Activated T-helper 2 cell treated with anti-CD3 and anti-CD28 coated beads, Interferon-gamma antibody, Interleukin-2, Interleukin-4, amounts not matched to agents 10 μg/mL and 5 μg/mL and 100 μg/mL, durations not matched to agents 14 hours and 24 hours and 36 hours (primary cell): ENCODE measurements at places on chromosomes 12 and 14. TPM values are rescaled to one million over a fixed set of nuclear protein-coding genes. Genes with fewer than 3 reads are reported as not detected.

DNA sequence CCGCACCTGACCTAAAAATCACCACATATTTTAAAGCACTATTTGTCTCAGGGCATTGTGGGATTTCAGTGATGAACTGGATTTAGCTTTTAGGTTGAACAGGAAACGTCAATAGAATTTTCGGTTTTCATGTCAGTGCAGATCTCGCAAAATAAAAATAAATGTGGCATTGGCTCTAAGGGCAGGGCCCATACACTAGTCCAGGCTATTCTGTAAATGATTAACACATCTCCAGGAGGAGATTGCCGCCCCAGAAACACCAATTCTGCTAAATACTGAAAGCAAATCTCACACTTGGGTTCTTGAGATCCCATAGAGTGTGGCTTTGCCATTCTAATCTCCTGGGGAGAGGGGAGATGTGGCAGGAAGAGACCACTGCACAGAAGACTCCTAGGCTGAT lies 1494.0 kb upstream of the TMEM132C start:
- DNase-seq: no peak

DNA sequence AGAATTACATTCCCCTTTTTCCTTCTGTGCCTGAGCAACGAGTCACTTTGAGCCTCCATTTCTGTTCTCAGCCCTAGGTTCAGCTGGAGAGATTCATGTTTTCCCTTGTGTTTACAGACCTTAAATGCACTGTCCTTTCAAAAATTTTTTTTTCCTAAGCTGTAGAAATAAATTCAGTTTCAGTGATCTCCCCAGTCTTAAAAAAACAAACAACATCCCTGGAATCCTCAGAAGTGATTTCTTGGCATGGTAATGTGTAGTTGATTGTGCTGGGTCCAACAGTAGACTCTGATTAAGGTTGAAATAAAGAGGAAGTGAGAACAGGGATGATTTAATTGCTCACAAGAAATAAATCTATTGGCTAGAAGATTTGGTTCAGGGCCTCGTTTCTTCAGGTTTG lies 89.3 kb downstream of the NTN4 start:
- DNase-seq: no peak

DNA sequence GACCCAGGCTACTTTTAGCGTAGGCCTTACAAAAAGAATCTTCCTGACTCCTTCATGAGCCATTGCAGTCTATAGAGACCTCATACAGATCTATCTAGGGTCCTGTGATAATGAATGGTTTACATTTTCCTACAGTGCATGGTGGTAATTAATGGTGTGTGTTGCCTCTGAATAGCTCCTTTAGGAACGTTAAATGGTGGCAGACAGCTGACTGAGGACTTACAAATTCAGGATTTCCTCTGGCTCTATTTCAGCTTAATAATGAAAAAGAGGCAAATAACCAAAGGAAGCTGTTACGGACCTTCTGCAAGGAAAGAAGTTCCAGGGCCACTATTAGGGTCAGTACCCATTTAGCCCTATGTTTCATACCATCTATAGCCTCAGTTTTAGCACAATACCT lies 5.1 kb downstream of the IKBIP start:
- DNase-seq: no peak

DNA sequence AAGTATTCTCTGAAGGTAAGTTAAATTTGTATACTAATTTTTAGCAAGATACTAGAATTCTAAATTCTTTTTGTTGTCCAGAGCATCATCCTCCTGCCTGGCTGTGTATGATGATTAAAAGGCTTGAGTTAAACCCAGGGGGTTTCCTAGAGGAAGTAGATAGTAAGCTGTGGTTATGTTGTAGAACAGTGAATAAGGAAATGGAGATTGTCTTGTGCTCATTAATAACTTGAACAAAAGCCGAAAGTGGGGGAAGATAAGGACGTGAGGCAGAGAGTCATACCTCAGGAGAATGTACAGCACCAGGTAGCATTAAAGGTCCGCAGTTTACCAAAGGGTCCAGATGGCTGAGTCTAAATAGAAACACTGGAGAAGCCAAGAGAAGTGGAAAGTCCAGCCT lies 42.0 kb downstream of the CKB start:
- DNase-seq: no peak

The ZNF891 gene
- total RNA-seq: 2.0 and 2.3 TPM in 2 replicates

The TPPP2 gene
- total RNA-seq: not detected in 2 replicates

The GRIP1 gene
- not detected in 2 replicates for total RNA-seq

The DAD1 gene
- total RNA-seq: 246 and 256 TPM in 2 replicates

The ITGA7 gene
- 0.94 and 1.9 TPM in 2 replicates for total RNA-seq

The VRK1 gene
- 67.8 and 70.4 TPM in 2 replicates for total RNA-seq

The CRIP1 gene
- total RNA-seq: 156 and 185 TPM in 2 replicates
